Fibroblast of lung (primary cell): ENCODE measurements at places on chromosomes 16 and 17.

GRCh38 chr17:79042421-79043190 is 18.6 kb downstream of the C1QTNF1 start:
- DNase-seq, result peak; percentile 62

- DNase-seq, result peak; percentile 99
Measured at GRCh38 chr17:21286066-21286770, 1.7 kb downstream of the MAP2K3 start.

DNA sequence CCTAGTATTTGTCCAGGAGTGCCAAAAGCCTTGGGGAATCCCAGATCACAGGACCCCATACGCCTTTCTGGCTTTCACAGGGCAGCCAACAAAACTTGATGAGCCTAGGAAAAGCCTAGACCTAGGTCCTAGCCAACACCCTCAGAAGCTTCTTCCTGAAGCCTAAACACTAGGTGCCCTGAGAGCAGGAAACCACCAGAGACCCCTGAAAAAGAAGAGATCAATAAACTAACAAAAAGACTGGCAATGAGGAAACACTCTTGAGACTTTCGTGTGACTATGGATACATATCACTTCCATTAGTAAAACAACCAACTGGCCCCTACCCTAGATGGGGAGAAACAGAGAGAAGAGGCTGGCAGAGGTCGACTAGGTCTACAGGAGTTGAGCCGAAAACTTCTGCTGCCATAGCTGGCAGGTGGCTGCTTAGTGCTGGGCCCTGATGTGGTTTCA is 1.2 kb downstream of the ORMDL3 start:
- no peak for DNase-seq

- no peak for DNase-seq
Measured at GRCh38 chr16:70803319-70803718, 2.4 kb upstream of the VAC14 start.

GRCh38 chr16:89383095-89384003 is 107.0 kb downstream of the ANKRD11 start:
- DNase-seq, result peak; percentile 45

- DNase-seq, result peak; percentile 79
Measured at GRCh38 chr17:78253946-78254672, 22.7 kb downstream of the TMEM235 start.

- no peak for DNase-seq
Measured at GRCh38 chr17:50816271-50816670, 19.1 kb upstream of the WFIKKN2 start.

- no peak for DNase-seq
Measured at GRCh38 chr17:77496831-77497577, 356.2 kb downstream of the SEC14L1 start.

DNA sequence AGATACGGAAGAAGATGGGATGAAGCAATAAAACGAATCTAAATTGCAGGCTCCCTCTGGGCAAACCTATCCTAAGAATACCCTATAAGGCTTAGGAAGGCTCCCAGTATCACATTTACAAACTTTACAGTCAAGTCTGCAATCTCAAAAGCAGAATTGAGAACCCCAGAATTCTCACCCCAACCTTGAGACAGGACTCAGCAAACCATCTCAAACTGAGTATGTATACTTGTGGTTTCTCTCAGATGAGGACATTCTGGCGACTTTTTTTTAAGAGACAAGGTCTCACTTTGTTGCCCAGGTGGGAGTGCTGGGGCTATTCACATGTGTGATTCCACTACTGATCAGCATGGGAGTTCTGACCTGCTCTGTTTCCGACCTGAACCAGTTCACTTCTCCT is 19.3 kb upstream of the ITGA2B start:
- no peak for DNase-seq

DNA sequence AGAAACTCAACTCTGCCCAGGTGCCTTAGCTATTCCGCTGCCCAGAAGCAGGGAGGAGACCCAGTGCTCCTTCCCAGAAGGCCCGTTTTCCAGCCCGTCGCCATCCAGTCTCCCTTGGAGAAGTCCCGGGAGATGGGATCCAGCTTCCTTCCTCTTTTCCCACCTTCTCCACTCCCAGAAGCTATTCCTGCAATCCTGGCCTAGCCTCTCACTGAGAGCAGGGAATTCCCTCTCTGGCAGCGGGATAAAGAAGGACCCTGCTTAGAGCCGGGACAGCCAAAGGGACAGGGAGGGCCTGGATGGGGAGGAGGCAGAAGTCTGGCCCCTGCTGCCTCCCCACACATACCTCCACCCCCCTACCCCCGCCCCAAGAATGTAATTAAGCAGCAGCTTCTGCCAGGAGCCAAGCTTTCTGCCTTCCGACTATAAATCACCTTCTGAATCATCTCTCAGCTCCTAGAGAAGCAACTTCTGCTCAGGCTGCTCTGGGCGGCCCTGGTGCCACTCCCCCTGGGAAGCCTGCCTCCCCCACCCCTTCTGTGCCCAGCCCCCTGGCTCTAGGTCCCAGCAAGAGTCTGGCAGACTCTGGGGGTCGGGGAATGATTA is 6.4 kb downstream of the WNT3 start:
- DNase-seq, result peak; percentile 86

DNA sequence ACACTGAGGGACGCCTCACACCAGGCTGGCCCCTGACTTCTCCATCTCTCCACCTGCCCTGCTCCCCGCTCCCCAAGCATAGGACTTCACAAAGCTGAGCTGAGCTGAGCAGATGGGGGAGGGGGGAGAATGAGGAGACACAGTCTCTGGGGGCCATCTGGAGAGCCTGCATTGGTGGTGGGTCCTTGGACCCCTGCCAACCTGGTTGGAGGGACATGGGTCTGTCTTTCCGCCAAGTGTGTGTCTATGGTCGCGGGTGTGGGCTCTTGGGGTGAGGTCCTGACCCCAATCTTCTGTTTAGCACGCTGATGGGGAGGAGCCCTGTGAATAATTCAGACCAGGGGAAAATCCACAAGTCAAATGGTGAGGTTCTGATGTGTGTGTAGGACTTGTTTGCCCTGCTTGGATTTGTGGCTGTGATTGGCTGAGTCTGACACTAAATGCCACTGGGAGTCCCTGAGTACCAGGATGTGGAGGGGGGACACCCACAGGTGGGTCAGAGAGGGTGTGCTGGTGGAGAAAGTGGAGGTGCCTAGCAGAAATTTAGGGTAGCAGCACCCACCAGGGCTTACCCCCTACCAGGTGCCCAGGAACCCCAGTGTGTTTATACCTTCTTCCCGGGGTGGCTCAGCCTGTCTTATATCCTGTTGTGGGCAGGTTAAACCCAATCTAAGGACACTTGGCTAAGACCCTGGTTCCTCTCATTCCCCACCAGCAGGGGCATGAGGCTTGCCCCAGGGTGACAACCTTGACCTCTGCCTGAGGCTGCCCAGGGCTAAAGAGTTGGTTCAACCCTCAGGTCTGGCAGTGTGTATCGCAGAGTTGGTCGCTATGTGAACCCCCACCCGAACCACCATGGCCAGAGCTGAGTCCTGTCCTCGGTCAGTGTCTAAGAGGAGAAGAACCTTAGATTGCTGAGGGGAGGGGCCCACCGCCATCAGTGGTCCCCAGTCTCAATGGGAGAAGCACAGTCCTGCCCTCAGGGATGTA is 2.1 kb downstream of the FMNL1 start:
- no peak for DNase-seq

DNA sequence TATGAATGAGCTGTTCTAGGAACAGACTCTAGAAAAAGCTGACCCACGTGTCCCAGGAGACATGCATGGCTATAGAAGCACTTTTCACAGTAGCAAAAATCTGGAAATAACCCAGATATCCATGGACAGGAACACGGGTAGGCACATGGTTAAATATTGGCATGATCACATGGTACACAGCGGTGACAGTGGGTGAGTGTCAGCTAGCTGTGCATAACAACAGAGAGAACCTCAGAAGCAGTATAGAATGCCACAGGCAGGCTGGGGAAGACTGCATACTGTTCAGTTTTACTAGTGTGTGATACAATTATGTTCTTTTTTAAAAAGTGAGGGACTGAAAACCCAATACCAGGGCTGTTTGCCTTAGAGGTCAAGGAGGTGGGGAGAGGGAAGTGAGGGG is 31.4 kb downstream of the EPN2 start:
- no peak for DNase-seq

DNA sequence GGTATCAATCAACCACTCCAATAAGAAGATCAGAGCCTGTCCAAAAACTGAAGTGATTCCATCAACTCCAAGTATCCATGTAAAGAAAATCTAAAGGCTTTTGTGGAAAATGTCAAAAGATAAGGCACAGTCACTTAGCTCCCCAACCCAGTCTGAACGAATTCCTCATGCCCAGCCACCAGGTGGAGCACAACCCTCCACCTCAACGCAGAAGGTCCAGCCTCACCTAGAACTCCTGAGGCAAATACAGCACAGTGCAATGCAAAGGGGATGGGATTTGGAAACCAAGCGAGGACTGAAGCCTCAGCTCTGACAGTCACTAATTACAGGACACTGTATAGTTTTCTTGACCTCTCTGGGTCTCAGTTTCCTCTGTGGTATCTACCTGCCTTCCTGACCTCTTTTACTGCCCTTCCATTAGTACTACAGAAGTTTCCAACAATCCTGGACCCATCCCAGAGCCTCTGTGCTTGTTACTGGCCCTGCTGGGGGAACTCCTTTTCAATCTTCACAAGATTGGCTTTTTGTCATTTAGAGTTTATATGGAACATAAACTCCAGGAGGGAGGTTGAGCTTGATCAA is 2.0 kb downstream of the NCBP3 start:
- DNase-seq, result peak; percentile 23

GRCh38 chr17:43779145-43780125 is 658 bp upstream of the DUSP3 start:
- no peak for DNase-seq

DNA sequence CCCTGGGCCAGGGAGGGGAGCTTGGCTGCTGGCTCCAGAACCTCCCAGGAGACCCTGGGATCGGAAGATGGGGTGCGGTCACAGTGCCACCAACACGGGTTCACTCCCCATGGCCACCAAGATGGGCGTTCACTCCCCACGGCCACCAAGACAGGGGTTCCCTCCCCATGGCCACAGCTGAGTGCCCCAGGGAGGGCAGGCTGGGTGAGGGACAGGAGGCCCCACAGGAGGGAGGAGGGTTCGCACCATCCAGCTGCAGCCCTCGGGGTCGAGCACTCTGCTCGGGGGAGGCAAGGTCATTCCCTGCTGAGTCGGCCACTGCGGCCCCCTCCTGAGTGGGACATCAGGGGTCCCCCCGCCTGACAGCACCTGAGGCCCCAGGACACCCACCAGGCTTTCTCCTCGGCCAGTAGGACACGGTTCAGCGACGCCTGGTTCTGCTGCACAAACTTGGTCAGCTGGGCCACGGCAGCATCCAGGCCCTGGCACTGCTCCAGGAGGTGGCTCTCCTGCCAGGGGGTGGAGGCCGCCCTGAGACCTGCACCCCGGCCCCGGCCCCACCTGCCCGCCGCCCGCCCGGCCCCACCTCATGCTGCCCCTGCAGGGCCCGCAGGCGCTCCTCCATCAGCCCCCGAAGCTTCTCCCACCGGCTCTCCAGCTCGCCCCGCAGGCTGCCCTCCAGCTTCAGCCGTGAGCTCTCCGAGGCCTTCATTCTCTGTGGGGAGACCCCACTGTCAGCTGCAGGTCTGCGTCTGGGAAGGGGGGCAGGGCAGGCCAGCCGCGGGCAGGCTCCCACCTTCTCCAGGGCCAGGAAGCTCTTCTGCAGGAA is 5.9 kb downstream of the CCDC154 start:
- no peak for DNase-seq

DNA sequence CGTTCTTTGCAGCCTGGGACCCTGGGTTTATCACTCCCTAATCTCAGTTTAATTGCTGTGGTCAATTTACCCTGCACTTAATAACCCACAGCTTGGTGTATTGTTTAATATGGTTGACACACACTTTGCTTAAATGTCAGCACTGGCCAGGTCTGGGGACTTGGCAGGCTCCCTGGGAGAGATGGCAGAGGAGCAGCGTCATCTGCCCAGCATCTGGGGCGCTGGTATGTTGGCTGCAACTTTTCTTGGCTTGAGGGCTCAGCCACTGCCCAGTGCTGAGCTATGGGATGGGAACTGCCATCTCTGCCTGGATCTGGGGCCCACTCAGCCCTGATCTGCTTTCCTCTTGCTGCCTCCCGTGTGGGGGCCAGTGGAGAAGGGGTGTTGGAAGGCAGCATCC is 115.7 kb upstream of the IRX3 start:
- DNase-seq, result no peak

- no peak for DNase-seq
Measured at GRCh38 chr17:69228018-69228417, 606 bp downstream of the ABCA10 start.

GRCh38 chr16:66574081-66574480 is 5.2 kb upstream of the CMTM2 start:
- peak; percentile 50 for DNase-seq

GRCh38 chr17:10713318-10713717 is 15.9 kb downstream of the ADPRM start:
- no peak for DNase-seq

DNA sequence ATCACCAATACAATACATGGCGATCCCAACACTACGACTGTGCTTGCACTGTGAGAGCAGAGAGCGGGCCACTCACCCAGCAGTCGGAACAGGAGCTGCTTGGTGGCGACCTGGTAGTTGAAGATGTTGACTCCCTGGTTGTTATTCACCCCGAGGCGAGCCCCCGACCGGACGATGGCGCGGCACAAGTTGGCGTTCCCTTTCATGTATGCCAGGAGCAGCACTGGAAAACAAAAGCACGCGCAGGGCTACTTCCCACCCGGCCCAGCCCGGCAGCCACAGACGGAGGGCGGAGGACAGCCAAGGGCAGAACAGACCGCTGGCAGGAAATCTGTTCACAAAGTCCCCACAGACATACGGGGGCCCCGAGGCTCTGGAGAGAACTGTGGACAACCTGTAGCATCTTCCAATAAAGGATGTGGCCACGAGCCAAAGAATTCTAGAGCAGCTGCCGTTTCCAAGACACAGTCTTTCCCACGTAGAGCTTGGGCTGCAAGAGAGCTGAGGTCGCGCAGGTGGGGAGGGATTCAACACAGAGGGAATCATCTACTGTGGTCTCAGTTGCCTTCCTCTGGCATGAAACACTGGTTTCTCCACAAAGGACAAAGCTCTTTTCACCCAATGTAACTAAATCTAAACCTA is 27.8 kb downstream of the CYB5D2 start:
- no peak for DNase-seq
